ENCODE measurements at places on chromosomes 7 and 10.
A peak's percentile ranks its signal among the peaks of the same experiment; 100 is the strongest.

DNA sequence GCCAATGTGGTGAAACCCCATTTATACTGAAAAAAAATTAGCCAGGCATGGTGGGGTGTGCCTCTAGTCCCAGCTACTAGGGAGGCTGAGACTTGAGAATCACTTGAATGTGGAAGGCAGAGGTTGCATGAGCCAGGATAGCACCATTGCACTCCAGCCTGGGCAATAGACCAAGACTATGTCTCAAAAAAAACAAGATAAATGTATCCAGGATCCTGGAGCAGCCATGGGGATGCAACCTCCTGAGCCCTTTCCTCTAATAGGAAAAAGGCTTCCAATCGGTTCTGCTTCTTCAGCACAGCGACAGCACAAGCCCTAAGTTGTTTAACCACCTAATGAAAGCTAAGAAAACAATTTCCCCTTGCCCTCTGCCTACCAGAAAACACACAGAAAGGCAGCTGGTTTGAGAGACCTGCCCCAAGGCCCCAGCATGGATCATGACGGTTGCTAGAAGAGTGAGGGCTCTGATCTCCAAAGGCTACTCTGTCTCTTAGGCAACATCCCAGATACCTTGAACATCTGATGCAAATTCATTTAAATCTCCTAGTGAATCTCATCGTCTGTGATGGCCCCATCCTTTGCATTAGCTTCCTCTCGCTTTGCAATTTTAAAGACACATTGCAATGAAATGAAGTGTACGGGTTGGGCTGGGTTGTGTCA, 220.8 kb downstream of the ARHGAP21 start:
- DNase-seq, result no peak

GRCh38 chr10:27188259-27188658, 33.1 kb downstream of the MASTL start:
- no peak for DNase-seq

DNA sequence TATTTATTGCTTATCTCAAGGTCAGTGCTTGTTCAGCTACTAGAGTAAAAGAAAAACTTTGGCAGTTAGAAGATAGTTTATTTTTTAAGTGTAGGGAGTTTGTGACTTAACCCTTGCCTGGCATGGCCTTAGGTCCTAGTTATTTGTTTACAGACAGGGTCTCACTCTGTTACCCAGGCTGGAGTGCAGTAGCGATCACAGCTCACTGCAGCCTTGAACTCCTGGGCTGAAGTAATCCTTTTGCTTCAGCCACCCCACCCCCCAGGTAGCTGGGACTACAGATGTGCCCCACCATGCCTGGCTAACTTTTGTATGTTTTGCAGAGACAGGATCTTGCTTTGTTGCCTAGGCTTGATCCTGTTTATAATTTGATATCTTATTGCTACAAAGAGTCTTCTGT, 4.2 kb downstream of the ANLN start:
- DNase-seq, result no peak

DNA sequence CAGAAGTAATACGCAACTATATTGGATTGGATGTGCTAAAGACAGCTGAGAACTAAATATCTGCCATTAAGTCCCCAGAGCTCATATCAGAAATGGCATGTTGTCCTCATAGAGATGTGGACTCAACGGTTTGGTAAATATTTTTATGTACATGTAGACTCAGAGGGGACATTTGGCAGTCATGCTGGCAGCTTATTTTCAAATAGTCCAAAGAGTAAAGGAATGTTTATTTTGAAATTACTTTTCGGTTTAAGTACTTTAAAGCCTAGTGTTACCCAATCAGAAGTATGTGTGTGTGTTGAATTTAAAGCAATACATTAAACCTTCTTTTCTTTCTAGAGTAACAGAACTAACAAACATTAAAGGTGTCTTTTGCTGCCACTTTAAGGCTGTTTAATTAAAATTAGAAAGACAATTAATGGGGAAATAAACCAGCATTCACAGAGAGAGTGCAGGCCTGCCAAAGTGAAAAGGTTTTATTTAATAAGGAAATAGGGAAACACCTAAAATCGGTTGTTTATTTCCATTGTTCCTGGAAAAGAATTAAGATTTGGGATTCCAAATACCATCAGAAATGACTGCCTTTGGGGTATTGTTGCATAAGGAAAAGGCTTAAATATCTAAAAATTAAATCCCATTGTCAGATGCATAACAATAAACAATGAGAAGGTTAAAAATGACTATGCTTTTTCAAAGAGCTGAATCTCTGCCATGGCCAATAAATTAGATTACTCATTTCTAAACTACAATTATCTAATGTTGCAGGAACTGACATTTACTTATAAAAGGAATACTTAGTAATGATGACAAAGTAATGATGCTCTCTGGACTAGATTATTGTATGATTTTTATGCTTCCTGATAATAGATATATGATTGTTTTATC, 113.4 kb upstream of the AHR start:
- peak; percentile 10 for DNase-seq

DNA sequence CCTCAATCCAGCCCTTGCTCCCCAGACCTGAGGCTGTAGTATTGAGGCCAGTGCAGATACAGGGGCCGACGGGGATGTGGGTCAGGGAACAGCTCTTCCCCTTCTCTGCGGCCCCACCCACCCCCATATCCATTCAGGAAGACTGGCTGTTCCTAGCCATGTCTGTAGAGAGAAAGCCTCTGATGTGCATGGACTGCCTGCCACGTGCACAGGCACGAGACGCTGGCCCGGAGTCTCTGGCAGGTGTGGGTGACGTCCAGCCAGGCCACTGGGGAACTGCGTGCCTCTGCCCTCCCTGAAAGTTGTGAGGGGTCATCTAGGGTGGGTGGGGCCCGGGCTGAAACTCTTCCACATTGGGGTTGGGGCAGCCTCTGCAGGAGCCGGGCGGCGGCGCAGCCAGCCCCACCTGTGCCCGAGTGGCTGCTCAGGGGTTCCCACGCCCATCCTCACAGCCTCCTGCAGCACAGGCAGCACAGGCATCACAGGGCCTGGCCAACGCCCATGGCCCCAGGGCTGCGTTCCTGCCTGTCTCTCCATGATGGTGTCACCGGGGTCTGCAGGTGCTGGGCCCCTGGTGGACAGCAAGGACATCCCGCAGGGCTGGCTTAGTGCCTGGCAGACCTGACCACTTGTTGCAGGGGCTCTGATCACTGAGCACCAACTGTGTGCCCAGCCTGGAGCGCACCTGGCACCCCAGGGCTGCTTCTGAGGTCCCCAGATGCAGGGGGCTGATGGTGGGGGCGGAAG, 27.5 kb downstream of the MICALL2 start:
- DNase-seq, result no peak

All from CD4-positive, alpha-beta T cell treated with Interleukin-4 for 4 hours (primary cell).